Osteoblast (primary cell): ENCODE measurements at places on chromosomes 1 and 21.

GRCh38 chr1:15786581-15786980 lies 20.9 kb downstream of the UQCRHL start:
- peak; percentile 81 for DNase-seq

GRCh38 chr21:29582855-29583254 lies 284.1 kb downstream of the BACH1 start:
- DNase-seq: no peak

DNA sequence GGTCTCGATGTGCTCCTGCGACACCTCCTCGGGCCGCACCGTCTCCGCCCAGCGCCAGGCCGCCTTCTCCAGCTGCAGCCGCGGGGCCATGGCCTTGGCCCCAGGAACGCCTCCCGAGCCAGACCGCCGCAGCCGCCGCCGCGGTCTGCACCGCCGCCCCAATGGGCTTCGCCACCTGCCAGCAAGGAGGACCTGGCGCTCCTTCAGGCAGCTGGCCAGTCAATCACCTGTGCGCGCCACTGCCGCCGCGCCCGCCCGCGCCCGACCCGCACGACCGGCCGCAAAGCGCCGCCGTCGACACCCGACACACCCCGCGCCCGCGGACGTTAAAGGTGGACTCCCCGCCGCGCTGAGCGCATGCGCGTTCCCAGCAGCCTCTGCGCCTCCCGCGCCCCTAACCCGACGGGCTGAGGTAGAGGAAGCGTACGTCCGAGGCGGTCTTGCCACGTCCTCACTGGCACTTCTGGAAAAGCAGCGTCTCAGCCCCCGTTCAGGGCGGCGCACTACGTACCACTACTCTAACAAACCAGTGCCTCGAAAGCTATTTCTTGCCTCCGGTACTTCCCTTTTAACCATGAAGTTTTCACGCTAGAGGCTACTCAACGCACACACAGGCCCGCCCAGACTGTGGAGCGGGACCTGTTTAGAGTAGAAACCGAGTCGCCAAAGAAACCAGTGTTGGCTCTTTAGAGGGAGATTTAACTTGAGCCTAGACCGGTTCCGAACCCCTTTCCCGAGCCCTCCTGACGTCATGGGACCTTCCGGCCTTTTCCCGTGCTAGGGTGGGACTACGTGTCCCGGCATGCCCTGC lies at the start of gene USP48:
Gene USP48 (minus strand): TSS at position 282 of the 811 bp plus-strand sequence. CDS start 192 bp downstream, at position 90.
- DNase-seq: peak; percentile 96

DNA sequence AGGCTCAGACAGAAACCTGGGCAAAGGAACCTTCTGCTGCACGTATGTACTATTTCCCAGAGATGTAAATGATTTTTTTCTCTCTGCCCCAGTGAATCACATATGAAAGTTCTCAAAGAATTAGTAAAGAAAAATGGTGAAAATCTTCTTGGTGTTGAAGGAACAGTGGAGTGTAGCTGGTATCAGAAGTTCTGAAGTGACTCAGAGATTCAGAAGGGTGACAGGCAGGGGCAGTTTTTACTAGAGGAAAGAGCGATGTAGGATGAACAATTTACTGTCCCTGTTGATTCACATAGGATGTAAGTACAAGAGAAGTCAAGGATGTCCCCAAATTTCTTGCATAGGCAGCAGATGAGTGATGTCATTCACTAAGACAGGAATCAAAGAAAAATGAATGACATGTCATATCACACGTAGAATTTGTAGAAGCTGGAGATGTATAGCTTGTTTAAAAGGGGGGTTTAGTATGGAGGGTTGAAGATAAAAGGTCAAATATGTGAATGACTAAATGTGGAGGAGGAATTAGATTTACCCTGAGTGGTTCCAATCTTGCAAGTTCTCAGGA lies 26.4 kb downstream of the WLS start:
- DNase-seq: no peak

DNA sequence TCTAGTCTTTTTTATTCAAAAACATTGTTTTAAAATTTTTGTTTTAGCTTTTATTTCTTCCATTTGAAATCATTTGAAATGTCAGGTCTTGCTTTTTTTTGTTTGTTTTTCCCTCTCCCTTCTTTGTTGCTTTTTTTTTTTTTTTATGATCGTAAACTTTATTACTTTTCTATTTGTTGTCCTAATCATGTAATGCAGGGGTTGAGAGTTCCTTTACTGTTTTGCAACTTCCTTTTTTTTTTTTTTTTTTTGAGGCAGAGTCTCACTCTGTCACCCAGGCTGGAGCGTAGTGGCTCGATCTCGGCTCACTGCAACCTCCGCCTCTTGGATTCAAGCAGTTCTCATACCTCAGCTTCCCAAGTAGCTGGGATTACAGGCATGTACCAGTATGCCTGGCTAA lies 24.8 kb downstream of the IVNS1ABP start:
- DNase-seq: no peak

DNA sequence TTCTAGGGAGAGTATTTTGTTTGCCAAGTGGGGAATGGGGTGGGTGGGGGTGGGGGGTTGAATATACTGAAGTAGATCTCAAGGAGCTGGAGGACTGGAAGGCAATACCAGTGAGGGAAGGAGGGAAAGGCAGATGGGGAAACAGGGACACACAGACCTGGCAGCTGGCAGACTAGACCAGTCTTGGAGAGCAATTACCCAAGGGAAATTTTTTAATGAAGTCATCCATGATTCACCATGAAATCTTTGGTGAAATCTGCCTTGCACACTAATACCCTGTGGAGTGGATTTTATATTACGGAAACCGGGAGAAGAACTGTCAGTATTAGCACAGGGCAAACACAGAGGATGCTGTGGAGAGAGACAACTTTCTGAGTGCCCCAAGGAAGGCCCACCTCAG lies 29.7 kb upstream of the MARK1 start:
- no peak for DNase-seq

- peak; percentile 73 for DNase-seq
Observed at GRCh38 chr1:53274026-53274425, 35.7 kb upstream of the MAGOH start.

- no peak for DNase-seq
Observed at GRCh38 chr1:89871768-89872473, 51.1 kb downstream of the LRRC8D start.

DNA sequence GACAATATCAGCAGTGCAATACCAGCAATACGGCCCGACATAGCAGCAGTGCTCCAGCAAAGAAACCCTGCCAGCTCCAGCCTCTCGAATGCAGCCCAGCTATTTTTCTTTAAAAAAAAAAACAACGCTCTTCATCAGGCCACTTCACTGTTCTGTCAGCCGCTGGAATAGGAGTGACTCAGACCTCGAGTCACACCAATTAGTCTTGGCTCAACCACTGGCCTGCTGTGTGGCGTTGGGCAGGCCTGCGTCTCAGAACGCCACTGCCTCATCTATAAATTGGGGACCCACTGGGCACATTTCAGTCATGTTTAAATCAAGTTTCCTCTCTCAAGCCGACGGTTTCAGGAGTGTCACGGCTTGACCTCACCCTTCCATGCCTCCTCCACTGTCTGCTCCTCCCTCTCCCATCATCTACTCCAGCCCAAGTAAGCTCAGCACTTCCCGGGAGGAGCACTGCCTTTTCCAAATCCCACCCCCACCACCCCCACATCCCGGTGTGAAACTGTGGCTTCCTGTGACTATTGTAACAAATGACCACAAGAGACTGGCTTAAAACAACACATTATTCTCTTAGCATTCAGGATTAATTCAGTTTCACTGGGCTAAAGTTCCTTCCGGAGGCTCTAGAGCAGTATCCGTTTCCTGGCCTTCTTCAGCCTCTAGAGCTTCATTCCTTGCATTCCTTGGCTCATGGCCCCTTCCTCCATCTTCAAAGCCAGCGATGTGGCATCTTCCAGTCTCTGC lies 71.9 kb upstream of the EFHD2 start:
- peak; percentile 96 for DNase-seq

DNA sequence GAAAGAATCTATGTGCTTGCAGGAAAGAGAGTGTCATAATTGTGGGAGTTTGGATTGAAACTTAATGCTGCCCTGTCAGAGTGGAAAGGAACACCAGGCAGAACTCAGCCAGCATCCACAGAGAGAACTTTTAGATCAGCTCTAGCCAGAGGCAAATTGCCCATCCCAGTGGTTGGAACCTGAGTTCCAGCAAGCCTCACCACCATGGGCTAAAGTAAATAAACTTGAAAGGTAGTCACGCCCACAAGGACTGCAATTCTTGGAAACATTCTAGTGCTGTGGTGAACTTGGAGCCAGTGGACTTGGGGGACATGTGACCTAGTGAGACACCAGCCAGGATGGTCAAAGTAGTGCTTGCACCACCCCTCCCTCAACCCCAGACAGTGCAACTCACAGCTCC lies 571.6 kb downstream of the LRRIQ3 start:
- no peak for DNase-seq

- DNase-seq: no peak
Observed at GRCh38 chr1:43258370-43258769, 11.4 kb upstream of the TMEM125 start.

- DNase-seq: no peak
Observed at GRCh38 chr1:9207715-9208114, 26.9 kb upstream of the H6PD start.

DNA sequence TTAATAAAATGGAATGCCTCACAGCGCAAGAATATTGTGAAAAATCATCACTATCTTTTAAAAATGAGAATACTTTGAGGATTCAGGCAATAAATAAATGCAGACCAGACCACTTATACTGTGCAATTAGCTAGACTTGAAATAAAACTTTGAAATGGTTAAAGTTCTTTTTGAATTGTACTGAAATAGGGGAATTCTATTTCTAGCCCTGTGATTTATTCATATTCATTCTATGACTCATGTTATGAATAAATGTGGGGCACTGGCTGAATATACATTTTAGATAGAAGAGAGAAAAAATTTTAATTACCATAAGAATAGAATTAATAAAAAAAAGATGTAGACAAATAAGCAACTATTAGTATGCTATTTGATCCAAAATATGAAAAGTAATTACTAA lies 16.4 kb upstream of the USP25 start:
- DNase-seq: no peak

GRCh38 chr1:118982821-118983557 lies 5.2 kb downstream of the TBX15 start:
- DNase-seq: no peak

DNA sequence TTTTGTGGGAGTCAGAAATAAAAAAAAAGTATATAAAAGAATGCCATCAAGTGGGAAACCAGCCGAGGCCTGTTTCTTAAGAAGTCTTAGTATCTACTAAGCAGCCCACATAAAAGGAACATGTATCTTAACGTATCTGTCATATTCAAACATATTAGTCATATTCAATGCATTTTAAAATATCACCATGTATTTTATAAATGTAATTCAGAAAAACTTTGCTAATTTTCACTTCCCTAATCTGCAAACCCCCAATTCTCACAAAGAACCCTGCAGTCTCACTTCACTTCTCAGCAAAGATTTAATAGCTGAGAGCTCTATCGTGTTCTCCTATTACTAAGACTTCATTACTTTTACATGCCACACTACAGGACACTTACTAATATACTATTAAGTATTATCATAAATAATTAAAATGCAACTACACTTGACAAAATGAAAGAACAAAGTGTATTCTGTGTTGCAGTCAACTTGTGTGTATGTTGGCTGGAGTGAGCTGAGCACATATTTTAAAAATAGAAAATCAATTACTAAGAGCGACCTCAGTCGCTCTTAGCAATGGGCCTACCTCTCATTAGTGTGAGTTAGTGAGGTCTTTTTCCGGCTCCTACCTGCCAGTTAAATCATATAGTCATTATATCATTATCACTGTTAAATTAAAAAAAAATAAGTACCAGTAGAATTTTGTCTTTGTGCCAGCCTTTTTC lies 484.3 kb downstream of the LMO4 start:
- no peak for DNase-seq

- DNase-seq: no peak
Observed at GRCh38 chr1:40983286-40983685, 3.8 kb downstream of the CTPS1 start.

DNA sequence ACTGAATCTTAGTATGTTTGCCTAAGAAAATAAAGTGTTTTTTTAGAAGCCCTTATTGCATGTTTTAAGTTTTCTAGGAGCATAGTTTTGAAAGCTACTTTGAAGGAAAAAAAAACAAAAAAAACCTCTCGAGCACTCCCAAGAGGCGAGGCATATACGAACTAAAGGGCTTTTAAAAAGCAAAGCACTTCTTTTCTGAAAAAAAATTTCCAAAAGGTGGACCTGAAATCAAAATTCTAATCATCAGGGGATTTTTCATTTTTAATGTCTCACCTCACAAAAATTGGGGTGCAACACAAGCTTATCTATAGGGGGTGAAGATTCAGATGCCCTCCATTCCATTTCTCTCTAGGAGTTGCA lies 594 bp downstream of the GLMN start:
- DNase-seq: no peak

DNA sequence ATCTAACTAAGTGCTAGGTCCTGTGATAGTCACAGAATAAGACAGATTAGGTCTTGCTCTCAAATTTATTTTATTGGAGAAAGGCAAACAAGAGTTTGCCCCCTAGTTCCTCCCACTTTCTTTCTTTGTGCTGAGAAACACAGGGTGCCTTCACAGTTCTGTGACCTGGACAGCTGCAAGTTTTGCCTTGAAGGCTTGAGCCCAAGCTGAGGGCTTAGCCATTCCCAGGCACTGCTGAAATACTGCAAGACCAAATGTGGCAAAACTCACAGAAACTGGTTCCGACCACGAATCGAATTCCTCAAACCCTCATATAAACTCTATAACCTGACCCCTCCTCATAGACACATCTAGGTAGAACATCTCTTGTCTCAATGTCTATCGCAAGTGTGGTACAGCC lies 227.9 kb downstream of the RERE start:
- peak; percentile 34 for DNase-seq

DNA sequence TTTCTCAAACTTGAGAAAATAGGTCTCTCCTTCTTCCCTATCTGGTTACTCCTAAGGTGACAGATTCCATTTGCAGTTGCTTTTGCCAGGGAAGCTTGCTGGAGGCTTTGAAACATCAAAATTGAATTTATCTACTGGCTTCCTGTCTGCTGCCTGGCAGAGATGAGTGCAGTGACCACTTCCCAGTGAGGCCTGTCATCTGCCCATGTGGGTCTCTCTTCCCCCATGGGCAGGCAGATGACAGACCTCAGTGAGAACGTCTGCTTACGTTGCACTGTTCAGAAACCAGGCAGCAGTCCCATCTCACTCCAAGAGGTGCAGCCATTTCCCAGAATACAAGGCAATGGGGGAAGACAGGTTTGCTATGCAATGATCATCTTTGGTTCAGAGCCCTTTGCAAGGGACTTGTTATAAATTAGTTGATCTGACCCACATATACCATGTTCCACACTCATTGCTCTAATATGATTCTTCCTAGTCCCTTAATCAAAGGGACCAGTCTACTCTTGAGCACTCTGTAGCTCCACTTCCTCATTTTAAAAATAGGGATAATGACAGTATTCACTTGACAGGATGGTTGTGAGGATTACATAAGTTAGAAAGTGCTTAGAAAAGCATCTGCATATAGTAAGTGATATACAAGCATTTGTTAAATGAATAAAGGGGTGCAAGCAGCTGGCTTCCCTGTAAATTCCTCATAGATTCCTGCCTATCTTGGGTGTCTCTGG lies 10.6 kb downstream of the PGBD5 start:
- no peak for DNase-seq

GRCh38 chr1:179030683-179031082 lies 5.0 kb downstream of the FAM20B start:
- no peak for DNase-seq

- DNase-seq: no peak
Observed at GRCh38 chr1:5189384-5189783, 535.0 kb downstream of the AJAP1 start.
